Activated naive CD4-positive, alpha-beta T cell treated with anti-CD3 and anti-CD28 coated beads, Interleukin-2, amount 50 U/mL, for 72 hours (primary cell): ENCODE measurements at places on chromosomes 11 and 22.
A peak's percentile ranks its signal among the peaks of the same experiment; 100 is the strongest.

- no peak for DNase-seq
These were observed 15.0 kb upstream of the RHOD start for GRCh38 chr11:67041602-67042001.

DNA sequence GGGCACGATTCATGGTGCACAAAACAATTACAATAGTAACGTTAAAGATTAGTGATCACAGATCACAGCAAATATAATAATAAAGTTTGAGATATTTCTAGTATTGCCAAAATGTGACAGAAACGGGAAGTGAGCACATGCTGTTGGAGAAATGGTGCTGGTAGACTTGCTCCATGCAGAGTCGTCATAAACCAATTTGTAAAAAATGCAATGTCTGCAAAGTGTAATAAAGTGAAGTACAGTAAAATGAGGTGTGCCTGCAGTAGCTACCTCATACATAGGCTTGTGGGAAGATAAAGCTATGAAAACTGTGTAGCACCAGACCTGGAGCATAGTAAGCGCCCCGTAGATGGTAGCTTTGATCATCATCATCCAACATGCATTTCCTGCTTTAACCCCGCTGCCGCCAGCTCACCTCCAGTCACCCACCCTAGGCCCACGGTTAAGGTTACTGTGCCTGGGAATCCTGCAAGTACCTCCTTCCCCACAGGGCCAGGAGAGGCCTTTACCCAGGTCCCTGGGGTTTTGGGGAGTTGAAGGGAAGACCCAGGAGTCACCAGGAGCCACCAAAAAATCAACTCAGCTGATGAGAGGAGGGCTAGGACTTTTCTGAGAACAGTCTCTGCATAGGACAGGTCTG, 59.2 kb downstream of the MYO7A start:
- DNase-seq: no peak

DNA sequence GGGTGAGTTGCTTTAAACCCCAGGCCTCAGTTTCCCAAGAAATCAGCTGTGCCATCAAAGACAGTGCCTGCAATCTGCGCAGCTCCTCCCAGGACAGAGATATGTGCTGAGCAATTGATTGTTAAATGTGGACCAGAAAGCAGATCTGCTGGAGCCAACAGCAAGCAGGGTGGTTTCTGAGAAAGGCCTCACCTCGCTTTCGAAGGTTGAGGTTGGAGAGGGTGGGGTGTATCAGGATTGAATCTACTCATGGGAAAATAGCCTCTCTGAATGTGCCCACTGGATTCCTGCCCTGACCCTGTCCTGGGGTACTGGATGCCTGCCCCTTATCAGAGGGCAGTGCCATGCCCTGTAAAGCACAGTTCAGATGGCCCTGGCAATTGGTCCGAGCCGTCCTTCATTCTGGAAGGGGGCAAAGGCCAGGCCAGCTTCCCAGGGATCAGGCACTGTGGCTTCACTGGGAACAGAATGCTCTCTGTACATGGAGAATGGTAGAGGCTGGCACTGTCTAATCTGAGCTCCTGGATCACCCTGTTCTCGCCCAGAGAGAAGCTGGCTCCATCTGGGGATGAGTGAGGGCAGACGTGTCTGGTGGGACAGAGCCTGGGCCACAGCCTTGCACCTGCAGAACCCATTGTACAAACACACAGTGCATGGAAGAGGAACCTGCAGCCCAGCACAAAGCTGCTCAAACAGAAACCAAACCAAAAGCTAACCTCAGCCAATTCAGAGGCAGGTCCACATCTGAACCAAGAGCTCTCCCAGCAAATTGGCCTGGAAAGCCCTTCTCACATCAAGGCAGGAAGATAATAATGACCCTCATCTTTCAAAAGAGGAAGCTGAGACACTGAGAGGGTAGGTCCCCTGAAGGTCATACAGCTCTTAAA, 15.2 kb downstream of the DHCR7 start:
- DNase-seq: no peak

DNA sequence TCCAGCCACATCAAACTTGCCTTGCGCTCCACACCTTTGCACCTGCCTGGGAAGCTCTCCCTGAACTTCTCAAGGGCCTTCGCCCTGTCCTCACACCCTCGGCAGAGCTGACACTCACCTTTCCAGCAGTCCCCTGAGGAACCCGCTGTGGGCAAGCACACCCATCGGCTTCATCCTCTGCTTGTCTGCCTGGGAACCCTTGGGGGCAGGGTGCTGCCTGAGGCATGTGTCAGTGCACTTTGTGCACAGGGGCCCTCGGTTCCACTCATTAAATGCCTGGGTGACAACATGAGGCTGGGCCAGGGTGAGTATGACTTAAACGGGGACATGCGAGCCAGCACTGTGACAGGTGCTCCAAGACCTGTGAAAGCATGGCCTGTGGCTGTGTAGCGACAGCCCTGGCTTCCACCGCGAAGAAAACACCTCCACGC, 2.6 kb upstream of the LRFN4 start:
- no peak for DNase-seq

DNA sequence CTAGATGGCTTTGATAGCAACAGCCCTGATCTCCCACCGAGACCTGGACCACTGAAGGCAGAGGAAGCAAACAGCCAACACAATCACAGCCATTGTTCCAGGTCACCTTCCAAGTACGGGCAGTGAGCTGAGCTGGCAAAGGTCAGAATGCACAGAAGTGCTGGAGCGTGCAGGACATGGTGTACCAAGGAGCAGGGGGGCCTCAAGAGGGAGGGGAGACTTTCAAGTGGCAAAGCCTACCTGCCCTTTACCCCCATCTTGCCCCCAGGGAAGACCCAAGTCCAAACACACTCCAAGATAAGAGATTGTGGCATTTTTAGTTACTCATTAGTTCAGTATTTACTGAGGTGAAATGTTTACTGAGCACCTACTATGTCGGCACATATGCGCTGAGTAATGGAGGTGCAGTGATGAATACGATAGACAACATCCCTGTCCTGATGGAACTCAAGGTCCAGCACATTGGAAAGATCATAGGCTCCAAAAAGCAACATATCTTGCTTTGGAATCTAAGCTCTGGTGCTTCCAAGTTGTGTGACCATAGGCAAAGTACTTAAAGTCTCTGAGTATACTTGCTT, 26.0 kb upstream of the TTC12 start:
- no peak for DNase-seq

DNA sequence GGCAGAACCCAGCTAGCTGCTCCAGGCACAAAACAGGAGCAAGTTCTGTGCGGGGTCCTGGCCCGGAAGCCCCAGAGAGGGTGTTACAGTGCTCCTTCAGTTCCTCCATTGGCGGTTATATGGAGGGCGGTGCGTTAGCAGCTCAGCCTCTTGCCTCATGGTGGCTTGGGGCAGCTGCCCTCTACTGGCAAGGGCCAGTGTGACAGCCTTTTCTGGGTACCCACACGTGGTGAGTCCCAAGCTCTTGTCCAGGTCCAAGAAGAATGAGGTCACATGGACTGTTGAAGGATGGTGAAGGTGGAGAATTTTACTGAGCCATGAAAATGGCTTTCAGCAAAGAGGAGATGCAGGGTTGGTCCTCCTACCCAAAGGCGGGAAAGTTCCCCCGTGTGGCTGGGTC, 100.5 kb downstream of the WT1 start:
- DNase-seq: no peak

DNA sequence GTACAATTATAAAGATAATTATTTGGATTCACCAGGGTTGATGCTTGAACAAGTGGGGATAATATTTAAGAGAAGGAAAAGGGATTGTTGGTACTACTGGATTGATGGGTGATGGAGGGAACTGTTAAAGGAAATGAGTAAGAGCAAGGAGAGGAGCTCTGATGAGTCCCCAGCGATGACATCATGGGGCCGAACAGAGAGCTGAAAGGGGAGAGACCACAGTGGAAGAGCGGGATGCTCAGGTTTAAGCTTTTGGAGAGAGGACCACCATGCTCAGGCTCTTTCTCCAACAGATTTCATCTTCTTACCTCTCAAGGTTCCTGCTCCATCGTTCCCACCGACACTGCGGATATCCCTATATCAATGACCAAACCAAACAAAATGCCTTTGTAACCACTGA, 568.7 kb downstream of the ETS1 start:
- DNase-seq: no peak

GRCh38 chr11:70826541-70827335, 425.6 kb downstream of the SHANK2 start:
- no peak for DNase-seq

DNA sequence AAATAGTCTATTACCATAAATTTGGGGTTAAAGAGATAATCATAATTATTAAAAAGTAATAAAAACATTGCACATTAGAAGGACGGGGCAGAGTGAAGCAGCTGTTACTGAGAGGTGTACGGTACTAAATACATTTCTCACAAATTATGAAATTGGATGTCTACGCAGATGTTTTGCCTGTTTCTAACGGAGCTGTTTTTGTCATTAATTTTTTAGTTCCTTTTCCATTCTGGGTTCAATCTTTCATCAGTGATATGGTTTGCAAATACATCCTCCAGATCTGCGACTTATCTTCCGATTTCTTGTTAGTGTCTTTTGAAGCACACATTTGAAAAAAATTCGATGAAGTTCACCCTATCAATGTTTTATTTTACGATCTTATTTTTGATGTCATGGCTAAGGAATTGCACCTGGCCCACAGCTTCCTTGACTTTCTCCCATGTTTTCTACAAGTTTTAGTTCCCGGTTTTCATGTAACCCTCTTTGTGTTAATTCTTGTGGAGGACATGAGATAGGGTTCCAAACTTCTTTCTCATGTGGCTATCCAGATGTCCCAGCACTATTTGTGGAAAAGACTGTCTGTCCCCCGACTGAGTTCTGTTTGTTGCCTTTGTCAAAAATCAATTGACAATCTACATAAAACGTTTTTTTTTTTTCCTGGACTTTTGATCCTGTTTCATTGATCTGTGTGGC, 21.3 kb upstream of the KRTAP5-6 start:
- no peak for DNase-seq

DNA sequence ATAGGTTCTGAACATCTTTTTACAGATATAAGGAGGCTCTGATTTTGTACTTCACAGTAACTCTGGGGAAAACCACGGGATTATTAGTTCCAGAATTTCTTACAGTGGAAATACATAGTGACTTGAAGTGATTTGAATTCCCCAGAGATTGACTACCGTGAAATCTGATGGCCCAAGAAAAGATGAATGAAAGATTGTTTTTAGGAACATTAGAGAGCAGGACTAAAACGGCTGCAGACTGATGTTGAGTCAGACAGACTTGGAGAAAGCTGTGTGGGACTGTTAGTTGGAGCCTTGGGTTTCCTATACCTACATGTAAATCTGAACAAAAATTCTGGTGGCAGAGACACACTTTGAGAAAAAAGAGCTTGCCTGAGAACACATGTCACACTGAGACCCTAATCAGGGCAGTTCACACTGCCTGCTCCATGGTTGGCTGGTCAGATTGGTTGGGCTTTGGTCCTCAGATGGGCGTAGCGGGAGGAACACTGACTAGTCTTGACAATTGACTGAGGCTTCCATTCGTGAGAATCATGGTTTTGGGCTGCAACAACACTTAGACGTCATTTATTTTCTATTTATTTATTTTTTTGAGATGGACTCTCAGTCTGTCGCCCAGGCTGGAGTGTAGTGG, 6.8 kb downstream of the PPP6R3 start:
- no peak for DNase-seq

- no peak for DNase-seq
These were observed 7.9 kb upstream of the KLHDC7B start for GRCh38 chr22:50537765-50538164.

DNA sequence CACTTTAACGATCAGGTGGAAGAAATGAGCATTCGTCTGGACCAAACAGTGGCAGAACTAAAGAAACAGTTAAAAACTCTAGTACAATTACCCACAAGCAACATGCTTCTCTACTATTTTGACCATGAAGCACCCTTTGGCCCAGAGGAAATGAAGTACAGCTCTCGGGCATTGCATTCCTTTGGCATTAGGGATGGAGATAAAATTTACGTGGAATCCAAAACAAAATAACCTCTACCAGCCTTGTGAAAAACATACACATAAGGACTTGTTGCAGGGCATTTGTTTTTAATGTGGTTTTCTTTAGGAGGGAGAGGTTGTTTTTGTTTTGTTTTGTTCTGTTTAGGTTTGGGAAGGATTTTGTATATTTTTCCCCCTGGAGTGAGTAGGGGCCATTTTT, 14.2 kb upstream of the TECTA start:
- no peak for DNase-seq

GRCh38 chr22:37640591-37641560, 1.4 kb downstream of the SH3BP1 start:
- DNase-seq: no peak

DNA sequence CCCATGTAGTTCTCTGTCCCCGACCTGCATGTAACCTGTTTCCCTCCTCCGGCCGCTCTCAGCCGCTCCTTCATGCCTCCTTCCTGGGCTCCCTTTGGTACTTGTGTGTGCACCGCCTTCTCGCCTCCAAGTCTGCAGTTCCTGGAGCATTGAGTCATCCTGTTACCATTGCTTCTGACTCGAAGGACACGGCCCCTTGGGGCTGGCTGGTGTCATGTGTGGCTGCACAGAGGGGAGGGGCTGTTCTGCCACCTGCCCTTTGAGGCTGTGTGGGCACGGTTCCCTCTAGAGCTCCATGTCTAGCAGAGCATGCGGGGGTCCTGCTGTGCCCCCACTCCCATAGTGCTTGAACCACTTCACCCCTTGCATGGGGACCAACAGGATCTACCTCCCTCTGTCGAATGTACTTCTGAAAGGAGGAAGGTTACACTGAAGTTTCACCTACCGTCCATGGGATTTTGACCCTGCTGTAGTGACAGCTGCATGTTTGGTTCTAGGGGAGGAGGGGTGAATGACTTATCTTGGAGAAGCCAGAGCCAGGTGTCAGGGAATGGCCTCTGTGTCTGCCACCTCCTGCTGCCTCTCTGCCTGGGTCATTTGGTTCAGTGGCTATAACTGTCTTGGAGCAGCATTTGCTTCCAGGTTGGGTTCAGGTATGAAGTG, 39.6 kb downstream of the BCR start:
- peak; percentile 71 for DNase-seq

DNA sequence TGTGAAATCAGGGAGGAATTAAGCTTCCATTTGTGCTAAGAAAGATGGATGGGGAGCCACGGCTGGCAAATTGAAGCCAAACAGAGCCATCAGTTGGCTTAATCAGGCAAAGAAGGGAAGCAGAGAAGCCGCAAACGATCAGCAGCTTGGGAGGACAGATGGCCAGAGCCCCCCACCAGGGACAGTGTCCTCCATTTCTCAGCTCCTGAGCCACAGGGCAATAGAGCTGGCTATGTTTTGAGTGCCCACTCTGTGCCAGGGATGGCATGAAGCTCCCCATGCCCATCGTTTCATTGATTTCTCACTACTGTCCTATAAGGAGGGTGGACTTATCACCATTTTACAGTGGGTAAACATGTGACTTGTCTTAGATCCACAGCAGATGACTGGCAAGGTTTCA, 126.3 kb upstream of the ASPHD2 start:
- no peak for DNase-seq

DNA sequence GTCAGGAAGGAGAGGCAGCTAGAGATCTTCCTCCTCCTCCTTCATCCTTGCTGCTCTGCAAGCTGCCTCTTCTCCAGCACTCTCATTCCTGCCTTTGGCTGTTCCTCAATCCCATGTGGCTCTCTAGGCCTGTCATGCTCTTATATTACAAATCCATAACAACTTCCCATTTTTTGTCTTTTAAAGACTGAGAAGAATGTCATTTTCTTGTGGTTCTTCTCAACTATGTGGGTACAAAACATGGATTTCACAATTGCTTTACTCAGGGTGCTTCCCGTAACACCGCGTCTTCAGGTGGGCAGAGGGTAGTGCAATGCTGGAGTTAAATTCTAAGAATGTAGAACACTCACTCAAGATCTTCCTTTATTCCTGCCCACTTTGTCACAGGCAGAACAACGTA, 6.8 kb upstream of the CAT start:
- DNase-seq: no peak

GRCh38 chr11:102305352-102306047, 11.8 kb upstream of the BIRC3 start:
- DNase-seq: no peak
